DND-41 (cell line): ENCODE measurements at places on chromosomes 13 and 19.
A peak's percentile ranks its signal among the peaks of the same experiment; 100 is the strongest.

DNA sequence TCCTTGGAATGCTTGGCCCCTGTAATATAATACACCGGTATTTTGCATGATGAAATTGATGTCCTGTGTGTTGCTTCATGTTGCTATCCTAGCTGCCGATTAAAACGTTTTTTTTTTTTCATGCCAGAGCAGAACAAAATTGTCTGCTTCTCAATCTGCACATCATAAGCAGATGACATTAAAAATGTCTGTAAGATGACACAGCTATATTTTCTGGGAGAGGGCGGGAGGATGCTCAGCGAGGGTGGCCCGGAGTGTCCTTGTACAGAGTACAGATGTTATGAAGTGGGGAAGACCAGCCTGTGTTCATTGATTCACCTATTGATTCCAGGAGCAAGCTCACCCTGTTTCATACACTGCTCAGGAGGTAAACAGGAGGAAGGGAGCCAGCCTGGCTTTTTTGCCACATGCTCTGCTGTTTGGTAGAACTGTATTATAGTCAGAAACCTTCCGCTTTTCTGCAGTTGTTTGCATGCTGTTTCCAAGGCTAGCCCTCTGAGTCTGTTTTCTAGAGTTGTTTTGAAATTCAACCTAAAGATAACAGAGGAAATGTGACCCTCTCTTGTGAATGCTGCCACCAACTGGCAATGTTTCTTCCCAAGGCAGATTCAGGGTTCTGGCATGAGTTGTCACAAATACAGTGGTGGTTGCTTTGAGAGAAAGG is 4.7 kb upstream of the IRS2 start:
- H3K36me3 ChIP-seq, result no peaks in the 10 kb centered on the region
- no peak overlapping the region for H3K4me3 ChIP-seq
- peak; percentile 83 for DNase-seq
- peak overlapping the region; percentile 92 for H3K27ac ChIP-seq

DNA sequence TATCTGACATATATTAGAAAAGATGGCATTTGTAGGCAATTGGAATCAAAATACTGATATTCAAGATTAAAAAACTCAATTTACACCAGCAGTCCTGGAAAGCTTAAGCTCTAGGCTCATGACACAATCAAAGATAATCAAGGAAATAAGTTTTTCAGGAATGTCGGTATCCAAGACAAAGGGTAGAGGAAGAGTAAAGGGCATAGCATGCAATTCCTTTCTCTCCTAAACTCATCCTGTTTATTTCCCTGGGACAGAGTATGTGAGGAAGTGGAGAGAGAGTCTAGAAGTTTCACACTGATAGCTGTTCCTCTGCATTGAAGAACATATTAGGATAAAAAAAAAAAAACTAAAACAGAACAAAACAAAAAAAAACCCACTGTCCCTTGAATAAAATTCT is 2452.1 kb downstream of the PCDH9 start:
- no peak overlapping the region for H3K4me3 ChIP-seq
- H3K36me3 ChIP-seq, result no peaks in the 10 kb centered on the region
- no peaks in the 10 kb centered on the region for H3K27me3 ChIP-seq
- no peak overlapping the region for H3K27ac ChIP-seq
- DNase-seq, result no peak
- H3K4me1 ChIP-seq, result no peaks in the 10 kb centered on the region

DNA sequence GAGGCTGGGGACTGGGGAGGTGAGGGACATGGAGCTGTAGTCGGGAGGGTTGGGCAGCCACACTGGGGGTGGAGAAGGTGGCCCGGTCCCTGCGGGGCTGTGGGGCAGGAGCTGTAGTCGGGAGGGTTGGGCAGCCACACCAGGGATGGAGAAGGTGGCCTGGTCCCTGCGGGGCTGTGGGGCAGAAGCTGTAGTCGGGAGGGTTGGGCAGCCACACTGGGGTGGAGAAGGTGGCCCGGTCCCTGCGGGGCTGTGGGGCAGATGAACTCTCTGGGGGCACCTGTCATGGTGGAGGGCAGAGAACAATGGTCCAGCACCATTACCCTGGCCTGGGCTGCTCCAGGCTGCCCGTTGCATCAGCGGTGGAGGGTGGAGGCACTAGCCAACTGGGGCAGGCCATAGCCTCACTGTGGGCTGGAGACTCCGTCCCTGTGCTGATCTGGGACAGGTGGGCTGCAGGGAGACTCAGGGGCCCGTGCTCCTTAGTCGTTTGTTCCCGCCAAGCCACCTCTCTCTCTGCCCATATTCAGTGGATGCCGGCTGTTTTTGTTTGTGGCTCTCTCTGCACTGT is 51.4 kb downstream of the ATP11A start:
- no peak for DNase-seq
- H3K4me3 ChIP-seq, result no peak overlapping the region
- no peaks in the 10 kb centered on the region for H3K27me3 ChIP-seq
- no peak overlapping the region for H3K27ac ChIP-seq

DNA sequence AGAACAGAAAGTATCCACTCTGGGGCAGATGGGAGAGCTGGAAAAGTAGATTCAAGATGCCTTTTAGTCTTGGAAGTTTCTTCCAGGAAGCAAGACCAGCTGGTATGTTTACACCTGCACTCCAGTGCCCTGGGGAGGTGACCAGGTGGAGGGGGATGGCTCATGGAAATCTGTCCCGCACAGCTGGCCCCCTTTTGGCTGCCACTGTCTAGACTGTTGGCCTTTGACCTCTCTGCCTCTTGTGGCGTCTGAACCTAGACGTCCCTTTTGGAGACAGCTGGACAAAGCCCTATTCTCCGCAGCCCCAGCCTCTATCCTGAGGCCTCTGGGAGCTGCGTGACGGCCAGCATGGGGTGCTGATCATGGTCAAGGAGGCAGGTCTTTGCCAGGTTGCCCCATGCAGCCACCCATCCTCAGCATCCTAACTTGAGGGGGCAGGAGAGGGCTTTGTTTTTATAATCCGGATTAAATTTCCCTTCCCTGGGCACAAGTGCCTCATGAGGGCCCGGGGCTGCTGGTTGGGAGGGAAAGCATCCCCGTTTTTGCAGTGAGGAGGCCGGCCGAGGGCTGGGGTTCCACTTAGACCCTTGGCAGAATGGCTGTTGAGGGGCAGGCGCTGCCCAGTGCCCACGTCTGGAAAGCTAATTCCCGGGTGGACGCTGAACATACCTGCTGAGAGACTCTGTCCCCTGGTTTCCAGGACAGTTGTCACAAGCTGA is 17.3 kb upstream of the GDF15 start:
- no peaks in the 10 kb centered on the region for H3K27me3 ChIP-seq
- H3K4me3 ChIP-seq, result no peak overlapping the region
- no peak for DNase-seq
- no peak overlapping the region for H3K27ac ChIP-seq
- peaks cover 2% of the 10 kb centered on the region for H3K4me1 ChIP-seq

DNA sequence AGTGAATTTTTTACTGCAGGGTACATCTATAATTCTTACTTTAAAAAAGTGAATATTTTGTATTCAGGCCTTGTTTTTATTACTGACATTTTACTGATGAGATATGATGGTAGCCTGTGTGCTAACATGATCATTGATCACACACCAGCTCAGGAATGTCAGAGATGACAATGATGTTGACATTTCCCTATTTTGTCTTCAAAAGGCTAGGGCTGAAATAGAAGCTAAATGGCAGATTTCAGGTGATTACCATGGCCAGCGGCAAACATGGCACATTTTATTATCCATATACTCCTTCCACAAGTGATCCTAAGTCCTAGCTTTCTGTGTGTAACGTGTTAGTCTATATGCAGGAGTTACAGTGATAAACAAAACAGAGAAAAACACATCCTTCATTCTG is 544.3 kb upstream of the MIR17HG start:
- H3K27me3 ChIP-seq, result no peaks in the 10 kb centered on the region
- no peaks in the 10 kb centered on the region for H3K4me1 ChIP-seq
- no peak overlapping the region for H3K4me3 ChIP-seq
- H3K36me3 ChIP-seq, result no peaks in the 10 kb centered on the region
- H3K27ac ChIP-seq, result no peak overlapping the region

- no peak overlapping the region for H3K4me3 ChIP-seq
- peak; percentile 51 for DNase-seq
- H3K27me3 ChIP-seq, result no peaks in the 10 kb centered on the region
Measured at GRCh38 chr19:6963937-6964336, 57.3 kb downstream of the MBD3L2B start.

GRCh38 chr13:114259974-114260373 is 21.4 kb upstream of the UPF3A start:
- H3K27me3 ChIP-seq, result no peaks in the 10 kb centered on the region
- H3K4me3 ChIP-seq, result no peak overlapping the region
- DNase-seq, result no peak
- H3K27ac ChIP-seq, result no peak overlapping the region
- peaks cover 37% of the 10 kb centered on the region for H3K4me1 ChIP-seq
- H3K36me3 ChIP-seq, result peaks cover 96% of the 10 kb centered on the region

GRCh38 chr13:44051918-44052675 is 172.4 kb downstream of the LACC1 start:
- H3K4me3 ChIP-seq, result no peak overlapping the region
- no peak overlapping the region for H3K27ac ChIP-seq
- DNase-seq, result no peak
- peaks cover 3% of the 10 kb centered on the region for H3K27me3 ChIP-seq

- DNase-seq, result no peak
- no peak overlapping the region for H3K4me3 ChIP-seq
- no peaks in the 10 kb centered on the region for H3K27me3 ChIP-seq
- no peaks in the 10 kb centered on the region for H3K36me3 ChIP-seq
Measured at GRCh38 chr13:53135301-53135700, 106.7 kb downstream of the OLFM4 start.

DNA sequence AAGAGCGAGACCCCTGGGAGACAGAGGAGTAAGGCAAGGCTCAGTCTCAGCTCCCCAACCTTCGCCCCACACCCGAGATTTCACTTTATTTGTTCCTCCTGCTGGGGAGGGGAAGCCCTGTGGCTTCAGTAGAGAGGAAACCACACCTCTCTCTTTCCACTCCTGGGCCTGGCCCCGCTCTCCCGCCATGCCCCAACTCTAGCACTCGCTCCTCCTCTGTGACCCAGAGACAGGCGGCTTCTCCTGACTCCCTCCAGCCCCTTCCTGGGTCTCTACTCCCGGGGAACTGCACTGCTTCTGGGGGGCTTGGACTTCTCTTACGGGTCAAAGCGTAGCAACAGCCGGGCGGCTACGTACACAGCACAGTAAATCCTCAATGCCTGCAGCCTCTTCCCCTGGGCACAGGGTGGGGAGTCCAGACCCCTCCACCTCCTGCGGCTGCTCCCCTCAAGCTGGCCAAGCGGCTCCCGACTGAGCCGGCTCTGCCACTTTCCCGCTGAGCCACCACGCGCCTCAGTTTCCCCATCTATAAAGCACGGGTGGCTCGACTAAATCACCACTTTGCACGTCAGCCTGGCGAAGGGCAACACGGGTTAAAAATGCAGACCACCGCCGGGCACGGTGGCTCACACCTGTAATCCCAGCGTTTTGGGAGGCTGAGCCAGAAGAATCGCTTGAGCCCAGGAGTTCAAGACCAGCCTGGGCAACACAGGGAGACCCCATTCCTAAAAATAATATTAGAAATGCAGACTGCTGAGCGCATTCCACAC is 1.4 kb downstream of the RNF126 start:
- H3K4me1 ChIP-seq, result peaks cover 58% of the 10 kb centered on the region
- peak overlapping the region; percentile 77 for H3K27ac ChIP-seq
- H3K27me3 ChIP-seq, result no peaks in the 10 kb centered on the region
- DNase-seq, result peak; percentile 68
- peaks cover 51% of the 10 kb centered on the region for H3K36me3 ChIP-seq

GRCh38 chr13:110713981-110714796 is 689 bp downstream of the ING1 start:
- peaks cover 37% of the 10 kb centered on the region for H3K4me1 ChIP-seq
- peak; percentile 74 for DNase-seq
- no peaks in the 10 kb centered on the region for H3K27me3 ChIP-seq
- H3K27ac ChIP-seq, result peak overlapping the region; percentile 97

GRCh38 chr13:99469041-99469440 is 32.2 kb upstream of the TM9SF2 start:
- H3K27ac ChIP-seq, result no peak overlapping the region
- 0 out of 2 replicates have a peak, but pooled peaks cover 5% of the 10 kb centered on the region for H3K4me1 ChIP-seq
- no peaks in the 10 kb centered on the region for H3K27me3 ChIP-seq
- DNase-seq, result no peak
- no peaks in the 10 kb centered on the region for H3K36me3 ChIP-seq

DNA sequence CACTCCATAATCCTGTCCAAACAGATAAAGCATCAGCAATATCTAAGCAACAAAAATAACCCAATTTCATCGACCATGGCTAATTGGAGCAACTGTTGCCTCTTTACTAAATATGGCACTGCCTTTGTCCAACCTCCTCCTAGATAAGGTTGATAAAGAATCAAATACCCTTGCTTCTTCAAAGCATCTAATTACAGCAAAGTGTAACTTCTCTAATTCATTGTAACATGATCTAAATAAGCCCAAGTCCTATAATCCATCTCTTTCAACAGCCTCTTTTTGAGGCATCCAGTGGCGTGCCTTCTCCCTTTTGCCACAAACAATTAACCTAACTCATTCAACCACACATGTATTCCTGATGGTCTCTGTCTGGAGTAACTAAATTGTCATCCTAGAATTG is 81.7 kb upstream of the KLHL1 start:
- no peaks in the 10 kb centered on the region for H3K36me3 ChIP-seq
- no peak overlapping the region for H3K4me3 ChIP-seq
- no peak overlapping the region for H3K27ac ChIP-seq
- H3K27me3 ChIP-seq, result no peaks in the 10 kb centered on the region
- DNase-seq, result no peak
